ENCODE measurements at places on chromosomes 4 and X. TPM values are rescaled to one million over a fixed set of nuclear protein-coding genes. Genes with fewer than 3 reads are reported as not detected.

- H3K4me1 ChIP-seq = no peaks in the 10 kb centered on the region
- no peak overlapping the region for H3K4me3 ChIP-seq
- H3K27ac ChIP-seq = no peak overlapping the region
These were observed 579.7 kb downstream of the SPRY1 start for GRCh38 chr4:123976285-123976684.

COQ2 gene
- 19.5 TPM for total RNA-seq

CLNK gene
- total RNA-seq = not detected

GRCh38 chr4:2586502-2586901, 50.1 kb downstream of the FAM193A start:
- H3K4me1 ChIP-seq = peaks cover 60% of the 10 kb centered on the region
- no peak overlapping the region for H3K4me3 ChIP-seq
- no peak for DNase-seq
- no peak overlapping the region for H3K27ac ChIP-seq
- H3K27me3 ChIP-seq = no peaks in the 10 kb centered on the region

FMR1NB gene
- total RNA-seq = not detected

DNA sequence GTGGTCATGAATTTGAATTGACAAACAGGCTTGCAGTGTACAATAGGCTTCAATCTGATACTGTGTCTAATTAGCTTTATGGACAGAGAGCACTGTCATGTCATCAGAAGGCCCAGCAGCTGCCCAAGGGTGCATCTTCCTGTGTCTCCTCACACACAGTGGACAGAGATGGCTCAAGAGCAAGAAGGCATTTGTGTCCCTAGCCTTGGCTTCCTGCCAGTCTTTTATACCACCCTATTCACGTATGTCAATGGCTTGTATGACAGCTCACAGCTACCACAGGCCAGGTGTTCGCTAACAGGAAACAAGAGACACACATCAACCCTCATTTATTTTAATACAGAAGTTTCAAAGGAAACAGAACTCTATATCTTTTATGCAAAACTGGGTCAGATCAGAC, 874.0 kb upstream of the AGA start:
- H3K36me3 ChIP-seq = peaks cover under 1% of the 10 kb centered on the region
- H3K27me3 ChIP-seq = no peaks in the 10 kb centered on the region
- H3K27ac ChIP-seq = no peak overlapping the region
- no peak overlapping the region for H3K4me3 ChIP-seq
- no peaks in the 10 kb centered on the region for H3K4me1 ChIP-seq
- DNase-seq = no peak

DNA sequence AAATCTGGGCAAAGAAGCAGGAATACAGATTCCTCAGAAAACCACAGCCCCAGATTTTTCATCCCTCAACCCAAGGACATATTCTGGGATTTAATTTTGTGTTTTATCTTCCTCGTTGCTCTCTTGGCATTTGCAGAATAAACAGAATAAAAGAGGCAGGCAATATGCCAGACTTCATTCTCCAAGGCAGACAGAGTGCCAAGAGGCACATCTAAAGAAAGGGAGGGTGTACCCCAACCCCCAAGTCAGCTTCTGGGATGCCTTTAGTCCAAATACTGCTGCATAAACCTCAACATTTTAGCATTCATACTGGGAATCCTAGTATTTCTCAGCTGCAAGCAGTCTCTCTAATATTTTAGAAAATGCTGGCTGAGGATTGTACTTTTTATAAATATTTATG, 629.2 kb downstream of the KLHL13 start:
- H3K27me3 ChIP-seq = no peaks in the 10 kb centered on the region
- H3K4me1 ChIP-seq = no peaks in the 10 kb centered on the region

DNA sequence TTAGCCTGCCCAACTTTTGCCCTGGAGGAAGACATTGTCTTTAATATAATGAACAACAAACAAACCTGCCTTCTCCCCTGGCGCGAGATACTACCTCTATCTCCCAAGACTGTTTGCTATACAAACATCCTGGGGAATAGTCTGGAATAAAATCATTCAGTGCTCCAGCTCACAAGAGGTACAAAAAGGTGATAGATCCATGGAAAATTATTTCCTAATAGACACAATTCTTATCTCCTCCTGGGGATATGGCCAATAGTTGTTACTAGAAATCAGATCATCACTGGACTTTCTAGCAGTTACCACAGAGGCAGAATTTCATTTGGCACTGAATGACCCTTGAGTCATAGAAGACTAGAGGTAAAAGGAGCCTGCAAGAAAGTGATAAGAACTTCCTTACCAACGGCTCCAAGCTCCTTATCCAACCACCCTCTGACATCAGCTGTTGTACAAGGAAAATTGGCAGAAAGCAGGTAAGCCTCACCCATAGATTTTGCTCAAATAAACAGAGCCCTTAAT, 38.1 kb downstream of the MID1 start:
- H3K27ac ChIP-seq = no peak overlapping the region
- no peak for DNase-seq
- H3K27me3 ChIP-seq = no peaks in the 10 kb centered on the region

PDHA1 gene
- 242 TPM for total RNA-seq

GRCh38 chr4:165855191-165855590, 17.8 kb upstream of the TLL1 start:
- no peak overlapping the region for H3K4me3 ChIP-seq
- no peaks in the 10 kb centered on the region for H3K4me1 ChIP-seq
- no peak for DNase-seq
- no peak overlapping the region for H3K27ac ChIP-seq

ATOH1 gene
- not detected for total RNA-seq

SPIN4 gene
- 3.7 TPM for total RNA-seq

PPEF2 gene
- total RNA-seq = 0.21 TPM

- H3K36me3 ChIP-seq = no peaks in the 10 kb centered on the region
- no peak overlapping the region for H3K27ac ChIP-seq
- no peaks in the 10 kb centered on the region for H3K4me1 ChIP-seq
- DNase-seq = peak; percentile 16
- no peak overlapping the region for H3K4me3 ChIP-seq
- H3K27me3 ChIP-seq = no peaks in the 10 kb centered on the region
These were observed 47.5 kb downstream of the PKD2 start for GRCh38 chr4:88054901-88055300.

DNA sequence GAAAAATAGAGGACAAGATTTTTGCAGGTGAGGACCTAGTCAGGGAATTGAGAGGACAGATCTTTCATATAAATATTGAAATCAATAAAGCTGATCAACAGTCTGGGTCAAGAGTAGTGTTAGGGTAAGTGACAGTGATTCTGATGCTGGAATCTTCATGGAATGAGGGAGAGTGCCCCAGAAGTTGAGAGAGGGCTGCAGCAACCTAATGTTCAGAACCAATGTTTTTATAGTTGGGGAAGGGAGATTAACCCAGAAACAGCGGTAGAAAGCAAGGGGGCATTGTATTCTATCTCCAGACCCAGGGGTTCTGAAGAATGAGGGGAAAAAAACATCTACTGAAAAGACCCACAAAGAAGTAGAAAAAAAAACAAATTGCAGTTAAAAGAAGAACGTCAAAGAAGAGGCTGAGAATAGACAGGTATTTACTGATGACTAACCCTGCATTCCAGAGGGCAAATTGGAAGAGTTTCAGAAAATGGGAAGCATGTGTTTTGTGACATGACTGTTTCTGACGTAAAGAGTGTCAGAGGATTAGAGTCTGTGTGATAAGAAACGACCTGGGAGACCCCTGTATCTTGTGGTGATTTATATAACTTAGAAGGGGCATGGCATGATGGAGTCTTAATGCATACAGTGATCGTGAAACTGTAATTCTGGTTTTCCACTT, 819.6 kb upstream of the EPHA5 start:
- H3K4me3 ChIP-seq = no peak overlapping the region
- H3K27me3 ChIP-seq = no peaks in the 10 kb centered on the region
- no peak for DNase-seq
- no peak overlapping the region for H3K27ac ChIP-seq

TLR2 gene
- total RNA-seq = 1.5 TPM

- H3K27ac ChIP-seq = no peak overlapping the region
- no peak for DNase-seq
- no peak overlapping the region for H3K4me3 ChIP-seq
These were observed 26.9 kb downstream of the HTRA3 start for GRCh38 chr4:8296491-8296890.

DNA sequence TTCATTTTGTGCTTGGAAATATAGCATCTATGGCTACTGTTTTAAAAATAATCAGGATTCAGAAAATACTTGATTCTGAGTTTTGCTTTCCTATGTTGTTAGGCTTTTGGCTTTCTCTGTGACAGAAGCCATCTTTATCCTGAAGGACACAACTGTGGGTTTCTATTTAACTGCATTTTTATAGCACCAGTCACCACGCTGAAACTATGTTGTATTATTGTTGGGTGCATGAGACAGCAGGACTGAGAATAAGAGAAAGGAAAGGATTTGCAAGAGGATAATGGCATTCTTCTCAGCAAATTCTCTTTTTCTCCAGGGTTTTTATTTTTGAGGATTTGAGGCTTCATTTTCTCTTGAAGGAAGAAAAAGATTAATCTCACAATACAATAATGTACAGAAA, 10.1 kb upstream of the NEUROG2 start:
- H3K36me3 ChIP-seq = no peaks in the 10 kb centered on the region
- peaks cover 19% of the 10 kb centered on the region for H3K4me1 ChIP-seq
- H3K27ac ChIP-seq = no peak overlapping the region
- H3K27me3 ChIP-seq = peaks cover 41% of the 10 kb centered on the region
- no peak for DNase-seq

DNA sequence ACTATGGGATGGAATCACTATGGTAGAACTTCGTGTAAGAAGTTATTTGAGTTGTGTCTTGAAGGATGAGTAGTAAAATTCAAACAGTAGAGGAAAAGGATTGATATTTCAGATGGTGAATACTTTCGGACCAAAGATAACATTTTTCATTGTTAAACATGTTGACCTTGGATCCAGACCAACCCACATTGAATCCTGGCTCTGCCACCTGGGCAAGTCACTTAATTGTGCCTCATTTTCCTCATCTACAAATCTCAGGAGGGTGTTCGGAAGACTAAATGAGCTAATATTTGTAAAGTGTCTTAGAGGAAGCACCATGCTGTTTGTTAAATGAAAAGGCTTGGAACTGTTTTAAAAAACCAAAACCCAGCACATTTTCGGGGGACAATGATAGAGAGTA, 1.4 kb upstream of the AIFM1 start:
- peak overlapping the region; percentile 93 for H3K4me3 ChIP-seq
- H3K27ac ChIP-seq = peak overlapping the region; percentile 92
- H3K4me1 ChIP-seq = peaks cover 33% of the 10 kb centered on the region
- no peaks in the 10 kb centered on the region for H3K36me3 ChIP-seq
- H3K27me3 ChIP-seq = no peaks in the 10 kb centered on the region
- no peak for DNase-seq

CLCN4 gene
- total RNA-seq = not detected

CC2D2A gene
- not detected for total RNA-seq

GRCh38 chr4:36138220-36138619, 106.1 kb downstream of the ARAP2 start:
- H3K36me3 ChIP-seq = peaks cover 9% of the 10 kb centered on the region
- DNase-seq = no peak
- H3K4me3 ChIP-seq = no peak overlapping the region

- H3K4me1 ChIP-seq = no peaks in the 10 kb centered on the region
- no peak for DNase-seq
- no peak overlapping the region for H3K4me3 ChIP-seq
- H3K27me3 ChIP-seq = no peaks in the 10 kb centered on the region
- no peak overlapping the region for H3K27ac ChIP-seq
- H3K36me3 ChIP-seq = no peaks in the 10 kb centered on the region
These were observed 45.8 kb downstream of the TACR3 start for GRCh38 chr4:103673983-103674382.

DNA sequence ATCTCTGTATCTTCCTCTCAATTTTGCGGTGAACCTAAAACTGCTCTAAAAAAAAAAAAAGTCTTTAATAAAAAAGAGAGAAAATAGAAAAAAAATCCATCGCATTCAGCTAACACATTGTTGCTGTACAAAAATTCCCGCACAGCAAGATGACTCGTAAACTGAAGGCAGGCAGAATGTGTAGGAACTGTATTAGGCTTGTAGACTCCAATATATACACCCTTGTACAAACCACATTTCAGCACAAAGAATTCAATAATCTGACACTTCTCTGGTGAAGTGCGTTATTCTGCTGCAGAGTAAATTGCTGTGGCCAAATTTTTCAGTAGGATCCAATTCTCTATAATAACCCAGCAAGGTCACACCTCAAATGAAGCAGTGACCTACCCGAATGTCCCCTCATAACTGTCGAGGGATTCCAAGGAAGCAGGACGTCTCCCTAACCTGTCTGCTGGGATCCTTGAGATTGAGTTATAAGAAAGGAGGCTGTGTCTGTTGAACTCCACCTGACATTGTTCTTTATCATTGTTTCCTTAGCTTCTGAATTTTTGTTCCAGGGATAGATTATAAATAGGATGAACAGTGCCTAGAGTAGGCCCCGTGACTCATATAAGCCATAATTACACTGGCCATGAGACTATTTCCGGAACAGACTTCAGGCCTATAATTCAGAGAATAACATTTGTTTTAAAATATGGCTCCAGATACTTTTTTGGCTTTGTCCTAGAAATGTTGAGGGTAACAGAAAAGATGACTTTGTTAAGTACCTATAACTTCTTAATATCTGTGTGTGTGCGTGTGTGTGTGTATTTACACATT, 348.3 kb downstream of the PCDH7 start:
- H3K27me3 ChIP-seq = no peaks in the 10 kb centered on the region
- H3K4me1 ChIP-seq = no peaks in the 10 kb centered on the region
- H3K4me3 ChIP-seq = no peak overlapping the region
- no peak overlapping the region for H3K27ac ChIP-seq

DNA sequence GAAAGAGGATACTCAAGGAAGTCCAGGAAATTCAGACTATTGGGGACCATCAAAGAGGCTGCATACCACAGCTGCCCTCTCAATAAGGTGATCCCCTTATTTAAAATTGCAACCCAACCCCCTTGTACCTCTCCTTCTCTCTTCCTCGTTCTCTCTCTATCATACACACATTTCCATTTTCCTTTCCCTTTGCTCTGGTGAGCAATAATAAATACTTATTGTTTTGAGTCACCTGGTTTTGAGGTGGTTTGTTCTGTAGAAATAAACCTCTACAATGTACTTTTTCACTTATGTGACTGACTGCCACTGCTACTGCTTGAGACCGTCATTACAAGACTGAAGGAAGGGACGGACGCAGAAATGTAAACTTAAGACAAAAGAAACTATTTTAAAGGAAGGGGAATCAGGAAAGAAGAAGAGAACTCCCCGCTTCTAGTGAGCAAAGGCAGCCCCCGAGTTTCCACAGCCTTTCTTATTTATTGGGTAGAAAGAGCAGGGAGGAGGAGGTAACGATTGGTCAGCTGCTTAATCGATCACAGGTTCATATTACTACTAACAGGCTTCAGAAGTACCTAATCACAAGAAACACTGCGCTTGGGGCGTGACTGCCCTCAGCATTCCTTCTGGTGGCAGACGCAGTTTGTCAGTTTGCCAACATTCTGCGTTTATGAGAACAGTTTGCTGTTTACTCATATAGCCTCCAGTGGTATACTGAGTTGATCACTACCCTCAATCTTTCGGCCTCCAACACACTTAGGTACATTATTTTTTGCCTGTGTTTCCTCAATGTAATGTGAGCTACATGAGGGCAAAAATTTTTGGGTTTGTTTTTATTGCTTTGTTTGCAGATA, 16.9 kb upstream of the TMEM165 start:
- H3K27me3 ChIP-seq = no peaks in the 10 kb centered on the region
- H3K4me1 ChIP-seq = no peaks in the 10 kb centered on the region
- no peak overlapping the region for H3K27ac ChIP-seq
- H3K36me3 ChIP-seq = no peaks in the 10 kb centered on the region
- no peak overlapping the region for H3K4me3 ChIP-seq
- DNase-seq = no peak
